ENCODE measurements at places on chromosomes 12 and 14.

DNA sequence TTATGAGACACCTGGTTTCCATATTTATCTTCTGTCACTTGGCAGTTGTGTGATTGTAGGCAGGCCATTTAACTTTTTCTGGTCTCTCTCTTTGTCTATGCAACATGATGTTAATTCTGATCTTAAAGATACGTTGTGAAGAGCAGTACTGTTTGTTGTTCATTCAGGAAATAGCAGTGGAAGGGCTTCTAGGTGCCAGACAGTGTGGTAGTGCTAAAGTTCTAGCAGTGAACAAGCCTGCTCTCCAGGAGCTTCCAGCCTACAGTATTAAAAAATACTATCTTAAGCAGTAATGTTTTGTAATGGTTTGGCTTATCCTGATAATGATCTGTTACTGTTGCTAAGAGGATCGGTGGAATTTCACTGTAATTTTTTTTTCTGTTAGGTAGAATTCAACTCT is 15.2 kb downstream of the NAA30 start:
- H3K4me3 ChIP-seq: no peak overlapping the region
- no peak overlapping the region for H3K27ac ChIP-seq
- no peak for DNase-seq

- no peaks in the 10 kb centered on the region for H3K4me1 ChIP-seq
- H3K4me3 ChIP-seq: no peak overlapping the region
- no peaks in the 10 kb centered on the region for H3K27me3 ChIP-seq
- DNase-seq: no peak
- no peaks in the 10 kb centered on the region for H3K36me3 ChIP-seq
Measured at GRCh38 chr14:28671425-28671824, 95.2 kb upstream of the FOXG1 start.

- H3K4me1 ChIP-seq: no peaks in the 10 kb centered on the region
- no peaks in the 10 kb centered on the region for H3K27me3 ChIP-seq
- H3K27ac ChIP-seq: no peak overlapping the region
Measured at GRCh38 chr12:60230056-60230455, 634.2 kb downstream of the SLC16A7 start.

DNA sequence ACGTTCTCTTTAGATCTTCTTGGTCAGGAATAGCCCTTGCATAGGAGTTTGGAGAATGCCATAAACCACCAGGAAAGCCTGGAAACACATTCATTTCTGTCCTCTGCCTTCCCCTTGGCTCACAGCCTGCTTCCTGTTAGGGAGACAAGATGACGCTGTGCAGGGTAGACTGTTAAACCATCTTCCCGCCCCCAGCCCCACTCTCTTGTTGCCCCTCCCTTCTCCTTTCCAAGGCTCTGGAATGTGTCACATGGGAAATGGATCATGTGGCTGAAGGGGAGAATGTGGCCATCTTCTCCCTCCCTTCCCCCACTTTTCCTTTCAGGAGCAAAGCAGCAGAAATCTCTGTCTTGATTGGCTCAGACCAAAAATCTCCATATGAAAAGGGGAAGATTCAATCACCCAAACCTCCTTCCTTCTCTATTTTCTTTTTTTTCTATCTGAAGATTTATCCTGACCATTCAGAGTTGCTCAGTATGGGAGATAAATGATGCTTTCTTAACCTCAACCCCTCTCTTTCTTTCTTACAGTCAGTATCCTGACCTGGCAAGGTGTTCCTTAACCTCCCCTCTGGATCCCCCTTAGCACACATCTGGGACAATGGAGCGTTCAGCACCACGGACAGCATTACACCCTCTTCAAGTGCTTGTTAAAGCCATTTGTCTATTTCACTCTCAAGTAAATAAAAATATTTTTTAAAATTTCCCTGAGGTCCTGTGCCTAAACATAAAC is 11.4 kb downstream of the GPR19 start:
- no peak overlapping the region for H3K27ac ChIP-seq
- DNase-seq: no peak
- no peak overlapping the region for H3K4me3 ChIP-seq
- no peaks in the 10 kb centered on the region for H3K36me3 ChIP-seq

DNA sequence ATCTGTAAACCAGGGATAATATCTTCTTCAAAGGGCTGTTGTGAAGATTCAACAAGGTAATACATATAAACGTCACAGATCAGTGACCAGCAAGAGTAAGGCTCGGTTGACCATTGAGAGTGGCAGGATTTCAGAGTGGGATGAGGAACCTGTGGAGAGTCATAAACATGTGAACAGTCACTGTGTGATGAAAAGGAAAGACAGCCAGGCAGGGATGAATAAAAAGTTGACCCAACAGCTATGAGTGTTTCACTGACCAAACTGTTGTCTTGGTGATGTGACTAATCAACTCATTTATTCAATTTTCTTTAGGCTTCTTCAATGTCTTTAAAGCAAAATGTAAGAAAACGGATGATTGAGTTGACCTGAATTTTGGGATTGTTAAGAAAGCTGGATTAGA is 8.6 kb upstream of the FRMD6 start:
- H3K36me3 ChIP-seq: no peaks in the 10 kb centered on the region
- H3K4me3 ChIP-seq: no peak overlapping the region
- no peaks in the 10 kb centered on the region for H3K4me1 ChIP-seq
- no peak overlapping the region for H3K27ac ChIP-seq

- no peaks in the 10 kb centered on the region for H3K4me1 ChIP-seq
- no peak overlapping the region for H3K4me3 ChIP-seq
- no peak for DNase-seq
- no peaks in the 10 kb centered on the region for H3K27me3 ChIP-seq
- no peak overlapping the region for H3K27ac ChIP-seq
Measured at GRCh38 chr12:128983371-128983770, 130.1 kb downstream of the GLT1D1 start.

DNA sequence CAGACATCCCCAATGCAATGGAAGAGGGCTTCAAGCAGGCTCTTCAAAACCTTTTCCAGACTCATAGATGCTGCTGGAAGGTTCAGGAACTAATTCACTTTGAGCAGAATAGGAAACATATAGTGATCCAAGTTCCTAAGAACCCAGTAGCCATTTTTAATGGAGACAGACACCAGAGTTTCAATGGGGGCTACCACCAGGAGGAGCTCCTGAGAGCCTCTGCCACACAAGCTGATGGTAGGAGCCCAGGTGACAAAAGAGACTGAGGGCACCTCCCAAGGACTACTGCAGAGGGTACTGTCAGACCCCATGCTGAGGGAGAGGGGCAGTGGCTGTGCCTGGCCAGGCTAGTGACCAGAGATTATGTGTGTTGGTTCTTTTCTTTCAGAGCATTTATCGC is 45.9 kb downstream of the IFNG start:
- H3K27me3 ChIP-seq: no peaks in the 10 kb centered on the region
- H3K4me1 ChIP-seq: no peaks in the 10 kb centered on the region
- H3K27ac ChIP-seq: no peak overlapping the region
- H3K36me3 ChIP-seq: no peaks in the 10 kb centered on the region
- no peak overlapping the region for H3K4me3 ChIP-seq

DNA sequence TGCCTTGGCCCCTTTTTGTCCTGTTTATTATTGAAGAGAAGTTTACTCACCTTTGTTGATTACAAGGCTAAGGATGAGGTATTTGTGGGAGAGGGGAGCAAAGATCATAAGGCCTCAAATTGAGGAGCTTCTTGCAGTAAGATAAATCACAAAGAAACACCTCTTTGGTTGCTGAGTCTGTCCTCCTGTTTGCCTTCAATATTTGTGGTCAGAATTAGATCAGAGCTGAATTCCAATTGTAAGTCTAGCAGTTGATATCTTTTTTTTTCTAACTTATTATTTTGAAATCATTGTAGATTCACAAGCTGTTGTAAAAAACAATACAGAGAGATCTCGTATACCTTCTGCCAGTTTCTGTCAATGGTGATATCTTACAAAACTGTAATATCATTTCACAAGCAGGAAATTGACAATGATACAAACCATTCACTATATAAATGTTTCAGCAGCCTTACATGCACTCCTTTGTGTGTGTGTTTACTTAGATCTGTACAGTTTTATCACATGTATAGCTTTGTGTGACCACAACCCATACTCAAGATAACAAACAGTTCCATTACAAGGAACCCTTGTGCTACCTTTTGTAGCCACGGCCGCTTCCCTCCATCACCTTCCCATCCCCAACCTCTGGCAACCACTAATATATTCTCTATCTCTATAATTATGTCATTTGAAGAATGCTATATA is 97.4 kb downstream of the KICS2 start:
- no peaks in the 10 kb centered on the region for H3K4me1 ChIP-seq
- H3K27ac ChIP-seq: no peak overlapping the region
- DNase-seq: no peak
- H3K4me3 ChIP-seq: no peak overlapping the region

DNA sequence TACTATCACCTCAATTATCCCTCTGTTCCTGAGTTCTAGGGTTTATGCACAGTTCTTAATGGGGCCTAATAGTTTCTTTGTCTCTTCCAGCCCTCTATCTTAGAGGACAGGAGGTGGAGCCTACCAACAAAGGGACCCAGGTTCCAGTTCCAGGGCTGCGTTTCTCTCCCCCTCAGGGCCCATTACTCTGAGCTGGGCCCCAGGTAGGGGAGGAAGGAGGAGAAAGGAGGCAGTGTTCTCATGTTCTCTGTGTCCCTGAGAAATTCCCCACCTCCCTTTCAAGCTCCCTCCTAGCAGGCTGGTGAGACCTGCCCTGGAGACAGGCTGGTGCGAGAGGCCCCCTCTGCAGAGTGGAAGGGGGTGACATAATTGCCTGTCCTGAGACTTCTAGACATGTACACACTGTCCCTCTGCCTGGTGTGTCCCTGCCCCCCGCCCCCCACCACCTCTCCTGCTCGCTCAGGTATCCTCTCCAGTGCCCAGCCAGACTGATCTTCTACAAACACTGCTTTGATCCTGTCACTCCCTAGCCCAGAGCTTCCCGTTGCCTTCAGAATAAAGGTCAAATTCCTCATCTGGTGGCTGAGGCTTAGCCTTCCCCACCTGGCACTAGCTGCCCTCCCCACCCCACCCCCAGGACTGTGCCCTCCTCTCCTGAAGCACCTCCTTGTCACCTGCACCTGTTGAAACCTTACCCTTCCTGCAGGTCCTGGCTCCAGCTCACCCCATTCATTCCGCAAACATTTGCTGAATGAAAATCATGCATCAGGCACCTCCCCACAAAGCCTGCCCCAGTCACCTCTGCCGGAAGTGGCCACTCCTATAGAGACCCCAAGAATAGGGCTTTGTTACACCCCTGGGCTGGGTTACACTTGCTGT is 21.1 kb upstream of the KRT8 start:
- no peaks in the 10 kb centered on the region for H3K36me3 ChIP-seq
- peak overlapping the region; percentile 77 for H3K27ac ChIP-seq
- H3K4me1 ChIP-seq: no peaks in the 10 kb centered on the region
- H3K4me3 ChIP-seq: no peak overlapping the region
- H3K27me3 ChIP-seq: no peaks in the 10 kb centered on the region

- H3K4me1 ChIP-seq: no peaks in the 10 kb centered on the region
- H3K4me3 ChIP-seq: no peak overlapping the region
- no peak overlapping the region for H3K27ac ChIP-seq
Measured at GRCh38 chr12:66668311-66668710, 10.6 kb downstream of the GRIP1 start.

GRCh38 chr12:121957861-121958515 is 39.6 kb downstream of the CFAP251 start:
- no peak for DNase-seq
- no peaks in the 10 kb centered on the region for H3K4me1 ChIP-seq
- no peak overlapping the region for H3K27ac ChIP-seq
- no peaks in the 10 kb centered on the region for H3K36me3 ChIP-seq
- no peak overlapping the region for H3K4me3 ChIP-seq
- no peaks in the 10 kb centered on the region for H3K27me3 ChIP-seq

- no peaks in the 10 kb centered on the region for H3K27me3 ChIP-seq
- no peaks in the 10 kb centered on the region for H3K36me3 ChIP-seq
- H3K4me3 ChIP-seq: no peak overlapping the region
- H3K27ac ChIP-seq: peak overlapping the region; percentile 19
Measured at GRCh38 chr12:12979126-12979525, 20.9 kb downstream of the HEBP1 start.

DNA sequence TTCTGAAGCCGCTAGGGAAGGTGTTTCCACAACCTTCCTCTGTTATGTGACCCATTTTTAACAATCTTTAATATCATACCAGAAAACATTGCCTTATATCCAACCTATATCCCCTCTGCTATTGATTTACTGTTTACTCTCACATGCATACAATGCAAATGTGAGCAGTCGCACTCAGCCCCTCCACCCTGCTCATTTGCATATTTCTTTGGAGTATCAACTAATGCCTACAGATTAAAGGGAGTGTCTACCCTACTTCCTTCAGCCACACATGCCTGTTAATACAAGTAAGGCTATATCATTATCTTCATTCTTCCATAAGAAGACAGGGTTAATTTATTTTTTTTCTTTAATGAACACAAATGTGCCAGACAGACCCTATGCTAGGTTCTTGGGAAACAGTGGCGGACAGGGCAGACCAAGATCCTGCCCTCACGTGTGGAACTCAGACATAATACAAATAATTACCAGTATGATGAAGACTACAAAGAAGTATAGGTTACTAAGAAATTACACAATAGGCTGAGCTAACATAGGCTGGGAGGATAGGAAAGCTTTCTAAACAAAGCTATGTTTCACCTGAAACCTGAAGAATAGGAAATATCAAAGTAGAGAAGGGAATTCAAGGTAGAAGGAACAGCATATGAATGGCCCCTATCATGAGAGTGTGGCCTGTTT is 107.3 kb upstream of the MDM1 start:
- no peaks in the 10 kb centered on the region for H3K27me3 ChIP-seq
- DNase-seq: no peak
- H3K36me3 ChIP-seq: no peaks in the 10 kb centered on the region
- no peak overlapping the region for H3K4me3 ChIP-seq
- H3K4me1 ChIP-seq: no peaks in the 10 kb centered on the region

- H3K36me3 ChIP-seq: no peaks in the 10 kb centered on the region
- peak overlapping the region; percentile 22 for H3K27ac ChIP-seq
- no peaks in the 10 kb centered on the region for H3K4me1 ChIP-seq
- DNase-seq: no peak
- H3K4me3 ChIP-seq: no peak overlapping the region
- H3K27me3 ChIP-seq: no peaks in the 10 kb centered on the region
Measured at GRCh38 chr14:34043627-34044372, 92.9 kb upstream of the EGLN3 start.

DNA sequence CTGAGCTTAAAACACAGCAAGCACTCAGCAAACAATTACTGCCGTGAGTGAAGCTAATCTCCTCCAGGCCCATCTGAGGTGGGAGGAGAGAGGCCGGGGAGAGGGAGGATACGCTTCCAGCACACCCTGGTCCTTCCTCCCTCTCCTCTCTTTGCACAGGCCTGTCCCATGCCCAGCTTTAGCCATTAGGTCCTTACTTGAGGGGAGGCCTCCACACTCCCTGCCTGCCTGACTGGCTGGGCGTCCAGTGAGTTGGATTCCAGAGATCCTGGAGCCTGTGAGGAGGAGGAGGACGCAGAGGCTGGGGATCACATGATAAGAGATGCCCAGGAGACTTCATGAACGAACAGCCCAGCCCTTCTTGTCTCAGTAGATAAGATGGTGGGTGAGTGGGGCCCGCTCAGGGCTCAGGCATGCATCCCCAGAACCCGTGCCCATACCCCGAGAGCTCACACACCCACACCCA is 65.1 kb upstream of the NCOR2 start:
- no peak overlapping the region for H3K4me3 ChIP-seq
- no peak for DNase-seq
- no peaks in the 10 kb centered on the region for H3K4me1 ChIP-seq
- H3K27me3 ChIP-seq: no peaks in the 10 kb centered on the region
- peak overlapping the region; percentile 19 for H3K27ac ChIP-seq

- H3K27me3 ChIP-seq: no peaks in the 10 kb centered on the region
Measured at GRCh38 chr12:1167784-1168183, 176.8 kb downstream of the ERC1 start.
